Omental fat pad (tissue), 4 donors: ENCODE measurements at places on chromosomes 6 and 20.

DNA sequence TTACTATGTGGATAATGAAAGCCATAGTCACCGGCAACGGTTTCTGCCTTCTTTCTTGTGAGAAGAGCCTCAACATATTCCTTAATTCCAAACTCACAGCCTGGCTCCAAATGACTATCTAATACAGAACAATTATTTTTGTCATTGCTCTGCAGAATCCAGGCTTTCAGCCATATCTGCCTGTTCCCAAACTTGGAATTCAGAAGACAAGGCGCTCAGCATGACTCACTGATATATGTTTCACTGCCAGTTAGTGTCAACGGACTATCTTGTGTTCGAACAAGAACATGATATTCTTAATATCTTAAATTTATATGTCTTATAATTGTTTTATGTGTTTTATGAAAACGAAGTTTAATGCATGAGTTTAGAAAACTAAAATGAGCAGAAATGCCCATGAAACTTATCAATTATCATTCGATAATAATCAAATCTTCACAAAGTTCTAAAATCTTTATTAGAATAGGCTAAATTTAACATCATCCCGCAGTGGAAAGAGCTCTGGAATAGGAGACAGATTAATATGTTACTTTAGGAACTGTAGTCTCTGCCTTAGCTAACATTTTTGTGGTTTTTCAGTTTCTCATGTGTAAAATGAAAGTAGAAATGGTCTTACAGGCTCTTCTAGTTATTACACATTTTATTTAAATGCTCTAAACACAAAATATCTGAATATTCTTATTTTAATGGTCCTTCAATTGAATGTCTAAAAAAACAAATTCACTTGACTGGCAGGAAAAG lies 669.3 kb upstream of the GJE1 start:
- DNase-seq: no peak

- no peak for DNase-seq
Observed at GRCh38 chr6:37145443-37145842, 24.5 kb upstream of the PIM1 start.

DNA sequence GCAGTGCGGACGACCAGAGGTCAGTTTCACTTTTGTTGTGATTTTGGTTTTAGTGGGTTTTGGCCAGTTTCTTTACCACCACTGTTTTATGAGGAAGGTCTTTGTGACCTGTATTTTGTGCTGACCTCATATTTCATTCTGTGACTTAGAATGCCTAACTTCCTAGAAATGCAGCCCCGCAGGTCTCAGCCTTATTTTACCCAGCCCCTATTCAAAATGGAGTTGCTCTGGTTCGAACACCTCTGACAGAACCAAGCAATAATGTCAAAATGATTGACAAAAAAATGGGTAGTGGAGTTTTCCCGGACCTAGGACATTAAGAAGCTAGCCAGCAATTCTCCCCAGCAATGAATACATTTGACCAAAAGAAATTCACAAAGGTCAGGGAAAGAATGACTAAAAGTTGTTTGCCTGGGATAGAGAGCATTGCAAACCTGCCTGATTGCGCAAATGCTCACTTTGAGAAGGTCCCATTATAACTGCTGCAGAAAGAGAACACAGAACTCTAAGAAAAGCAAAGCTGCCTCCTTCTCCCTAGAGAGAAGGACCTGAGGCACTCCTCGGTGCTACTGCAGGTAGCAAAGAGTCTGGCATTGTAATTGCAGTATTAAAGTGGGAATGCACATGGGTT lies 288.8 kb downstream of the ADGB start:
- DNase-seq: no peak

GRCh38 chr6:6166064-6166463 lies 154.4 kb downstream of the F13A1 start:
- no peak for DNase-seq

- no peak for DNase-seq
Observed at GRCh38 chr20:36777167-36777566, 3.6 kb upstream of the DSN1 start.

DNA sequence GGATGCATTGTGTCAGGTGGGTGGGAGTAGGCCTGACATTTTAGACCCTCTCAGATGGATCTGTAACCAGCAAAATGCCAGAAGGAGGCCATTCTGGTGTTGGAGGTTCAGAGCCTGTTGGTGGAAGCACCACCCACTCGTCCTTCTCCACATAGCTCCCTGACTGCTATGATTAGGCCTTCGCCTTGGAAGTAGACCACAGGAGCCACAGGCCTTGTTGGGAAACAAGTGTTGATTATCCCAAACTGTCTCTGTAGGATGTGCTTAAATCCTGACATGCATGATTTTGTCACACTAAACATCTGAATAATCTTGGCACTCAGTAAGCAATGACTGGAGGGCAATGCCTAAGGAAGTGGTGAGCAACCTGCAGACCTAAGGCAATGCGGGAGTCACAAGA lies 117.2 kb upstream of the LY86 start:
- no peak for DNase-seq

DNA sequence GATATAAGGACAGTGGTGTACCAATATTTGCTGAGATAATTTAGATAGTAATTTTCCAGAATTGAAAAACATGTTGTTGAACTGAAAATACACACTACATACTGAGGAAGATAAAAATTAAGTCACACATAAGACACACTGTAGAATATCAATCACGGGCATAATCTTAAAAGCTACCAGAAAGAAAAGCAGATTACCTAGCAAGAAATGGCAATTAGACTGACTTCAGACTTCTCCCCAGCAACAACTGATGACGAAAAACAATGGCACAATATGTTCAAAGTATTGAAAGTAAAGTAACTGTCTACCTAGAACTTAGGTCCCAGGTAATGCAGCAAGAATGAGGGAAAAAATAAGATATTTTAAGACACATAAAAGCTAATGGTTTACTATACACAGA lies 46.5 kb downstream of the NOL7 start:
- DNase-seq: no peak

DNA sequence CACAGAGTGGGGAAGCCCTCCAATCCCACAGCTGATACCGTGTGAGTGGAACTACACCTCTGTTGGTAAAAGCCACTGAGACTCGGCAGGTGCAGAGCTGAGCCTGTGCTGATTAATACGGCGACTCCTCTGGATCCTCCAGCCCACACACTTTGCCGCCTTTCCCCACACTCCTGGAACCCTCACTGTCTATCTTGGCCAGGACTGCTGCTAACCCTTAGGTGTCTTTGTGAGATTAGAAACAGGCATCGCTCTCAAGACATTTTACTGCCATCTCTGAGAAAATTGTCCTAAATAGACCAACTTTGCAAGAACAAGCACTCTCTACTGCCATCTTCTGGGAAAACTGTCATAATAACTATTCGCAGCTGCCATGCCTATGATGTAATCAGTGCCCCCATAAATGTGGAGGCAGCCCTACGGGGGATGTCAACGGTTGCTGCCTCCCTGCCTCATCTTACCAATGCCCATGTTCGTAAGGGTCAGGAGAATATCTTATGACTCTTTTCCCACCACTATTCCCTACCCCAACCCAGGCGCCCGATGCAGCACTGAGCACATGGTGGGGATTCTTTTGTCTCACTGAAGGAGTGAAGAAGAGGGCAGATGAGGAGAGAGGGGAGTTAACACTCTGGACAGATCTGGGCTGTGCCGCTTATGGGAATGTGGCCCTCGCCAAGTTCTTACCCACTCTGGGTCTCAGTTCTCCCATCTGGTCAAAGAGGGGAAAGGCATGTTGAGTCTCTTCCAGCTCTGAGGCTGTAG lies 26.1 kb upstream of the KCNB1 start:
- no peak for DNase-seq

GRCh38 chr6:113128661-113129060 lies 728.5 kb upstream of the MARCKS start:
- no peak for DNase-seq

- DNase-seq: no peak
Observed at GRCh38 chr20:41147767-41148191, 10.4 kb downstream of the PLCG1 start.

DNA sequence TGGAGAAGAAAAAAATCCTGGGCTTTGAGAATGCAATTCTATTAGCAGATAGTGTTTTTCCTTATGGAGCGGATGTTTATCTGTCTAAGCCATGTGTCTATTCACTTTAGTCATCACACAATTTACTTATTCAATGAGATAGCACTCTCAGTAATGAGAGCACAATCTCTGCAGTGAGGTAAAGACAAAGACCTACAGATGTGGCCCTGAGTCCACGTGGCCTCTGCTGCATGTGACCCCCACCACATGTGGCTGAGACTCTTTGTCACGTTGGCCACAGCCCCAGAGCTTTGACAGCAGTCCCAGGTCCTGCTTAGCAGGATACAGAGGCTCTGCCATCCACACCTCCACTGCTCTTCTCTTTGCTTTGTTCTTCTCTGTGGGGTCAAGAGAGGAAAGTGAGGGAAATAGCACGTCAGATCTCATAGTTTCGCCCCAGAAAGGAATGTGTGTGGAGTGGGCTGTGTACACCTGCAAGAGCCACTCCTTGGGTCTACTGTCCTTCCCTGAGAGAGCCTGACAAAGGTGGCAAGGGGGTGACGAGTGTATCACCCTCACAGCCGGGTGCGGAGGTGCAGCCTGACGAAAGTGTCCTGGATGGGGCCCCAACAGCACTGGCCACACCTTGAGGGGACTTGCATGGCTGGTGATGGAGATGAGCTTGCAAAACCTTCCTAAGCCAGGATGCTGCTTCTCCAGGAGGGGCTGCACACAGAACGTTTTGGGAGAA lies 40.7 kb downstream of the ZNF831 start:
- no peak for DNase-seq

DNA sequence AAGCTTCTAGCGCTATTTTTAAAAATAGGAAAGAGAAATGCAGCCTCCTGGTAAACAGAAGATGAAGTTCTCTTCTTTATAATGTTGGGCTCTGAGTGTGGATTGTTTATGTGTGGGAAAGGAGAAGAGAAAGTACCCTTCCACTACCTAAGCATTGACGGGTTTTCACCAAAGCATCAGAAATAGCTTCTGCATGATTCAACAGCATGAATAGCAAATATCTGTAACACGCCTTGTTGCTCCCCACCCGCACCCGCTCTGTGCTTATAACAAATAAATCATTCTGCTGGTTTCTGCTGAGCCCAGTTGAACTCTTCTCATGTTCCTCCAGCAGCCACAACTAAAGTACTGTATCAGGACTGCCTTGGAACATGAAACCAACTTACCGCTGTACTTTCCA lies 20.7 kb downstream of the TXLNB start:
- no peak for DNase-seq

- DNase-seq: no peak
Observed at GRCh38 chr6:26087284-26088115, at the start of gene HFE. Gene HFE, plus strand, starts transcription at chr6:26087429. Its CDS starts 12 bp downstream, at chr6:26087441.

DNA sequence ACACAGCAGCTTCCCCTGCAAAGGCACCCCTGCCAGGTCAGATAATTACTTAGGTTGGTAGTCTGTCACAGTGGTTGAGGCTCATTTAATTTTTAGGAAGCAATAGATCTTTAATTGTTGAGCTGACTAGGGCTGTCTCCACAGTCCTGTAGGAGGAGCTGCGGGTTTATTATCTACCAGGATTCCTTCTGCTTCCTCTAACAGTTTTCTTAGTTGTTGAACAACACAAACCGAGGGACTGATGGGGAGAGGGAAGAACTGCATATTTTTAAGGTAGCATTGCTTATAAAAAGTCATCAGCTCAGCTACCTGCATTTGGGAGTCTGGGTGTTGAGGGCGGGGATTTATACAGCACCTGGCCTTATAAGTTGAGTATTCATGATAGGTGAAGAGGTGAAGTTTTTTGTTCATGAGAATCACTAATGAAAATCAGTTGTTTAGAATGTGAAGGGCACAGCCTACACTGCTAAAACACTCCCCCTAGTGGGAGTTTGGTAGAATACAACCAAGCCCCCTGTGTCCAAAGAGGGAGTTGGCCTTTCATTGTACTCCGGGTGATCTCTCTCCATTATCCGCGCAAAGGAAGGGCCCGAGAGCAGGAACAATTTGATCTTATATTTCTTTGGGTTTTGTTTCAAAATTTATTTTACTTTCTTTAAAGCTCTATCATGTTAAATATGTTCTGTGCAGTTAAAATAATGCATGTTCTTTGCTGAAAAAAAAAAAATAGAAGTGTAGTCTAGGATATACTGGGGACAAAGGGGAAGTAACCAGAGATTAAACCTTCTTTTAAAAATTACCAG lies 69.6 kb downstream of the SSR1 start:
- no peak for DNase-seq

DNA sequence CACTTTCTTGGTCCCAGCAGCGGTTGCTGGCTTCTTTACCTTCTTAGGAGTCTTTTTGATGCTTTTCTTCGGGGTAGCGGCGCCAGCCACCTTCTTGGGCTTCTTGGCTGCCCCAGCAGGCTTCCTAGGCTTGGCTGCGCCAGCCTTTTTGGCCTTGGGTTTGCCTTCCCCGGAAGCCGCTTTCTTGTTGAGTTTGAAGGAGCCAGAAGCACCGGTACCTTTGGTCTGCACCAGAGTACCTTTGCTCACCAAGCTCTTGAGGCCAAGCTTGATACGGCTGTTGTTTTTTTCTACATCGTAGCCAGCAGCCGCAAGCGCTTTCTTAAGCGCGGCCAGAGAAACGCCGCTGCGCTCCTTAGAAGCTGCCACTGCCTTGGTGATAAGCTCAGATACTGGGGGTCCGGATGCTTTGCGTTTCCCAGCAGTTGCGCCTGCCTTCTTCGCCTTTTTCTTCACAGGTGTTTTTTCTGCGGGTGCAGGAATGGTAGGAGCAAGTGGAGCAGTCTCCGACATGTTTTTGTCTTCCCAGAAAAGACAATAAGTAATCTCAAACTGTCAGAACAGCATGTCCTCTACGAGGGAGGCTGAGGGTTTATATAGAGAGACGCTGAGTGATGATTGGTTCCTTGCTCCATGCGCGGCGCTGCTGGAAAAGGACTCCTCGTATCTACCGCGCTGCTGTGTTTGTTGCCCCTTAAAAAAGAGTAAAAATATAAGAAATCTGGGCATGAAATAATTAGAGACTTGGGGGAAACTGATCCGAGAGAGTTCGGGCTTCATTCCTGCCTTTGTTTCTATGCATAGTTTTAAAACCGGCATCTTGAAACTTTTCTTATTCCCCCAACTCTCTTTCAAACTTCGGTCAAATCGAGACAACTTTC lies 130.3 kb upstream of the BTN3A2 start:
- DNase-seq: no peak

DNA sequence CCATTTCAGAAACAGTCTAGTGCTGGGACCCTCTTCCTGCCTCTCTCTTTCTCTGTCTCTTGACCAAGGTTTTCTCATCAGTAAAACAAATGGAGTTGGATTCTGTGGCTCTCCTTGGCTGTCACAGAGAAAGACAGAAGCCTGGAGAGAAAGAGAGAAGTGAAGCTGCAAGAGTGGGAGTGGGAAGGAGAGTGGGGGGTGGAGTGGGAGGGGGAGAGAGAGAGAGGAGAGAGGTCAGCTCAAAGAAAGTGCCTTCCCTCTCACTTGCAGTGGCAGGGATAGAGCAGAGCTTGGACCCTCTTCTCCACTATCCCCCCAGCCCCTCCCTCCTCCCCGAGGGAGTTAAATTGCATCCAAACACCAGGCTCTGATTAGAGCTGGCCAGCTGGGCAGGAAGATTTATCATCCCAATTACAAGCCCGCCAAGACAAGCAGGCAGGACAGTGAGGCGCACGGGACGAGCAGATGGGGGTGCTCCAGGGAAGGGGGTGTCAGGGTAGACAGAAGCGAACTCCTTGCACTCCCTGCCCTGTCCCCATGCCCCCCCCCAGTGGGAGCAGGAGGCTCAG lies 74.3 kb downstream of the CD40 start:
- no peak for DNase-seq

GRCh38 chr6:120894077-120894476 lies 440.2 kb downstream of the TBC1D32 start:
- no peak for DNase-seq

GRCh38 chr20:62824476-62825332 lies 7.9 kb downstream of the COL9A3 start:
- no peak for DNase-seq
